NCI-H2171 (cell line): ENCODE measurements at places on chromosomes 6 and 20.

- no peak for DNase-seq
These were observed 43.4 kb downstream of the SRC start for GRCh38 chr20:37389241-37389747.

DNA sequence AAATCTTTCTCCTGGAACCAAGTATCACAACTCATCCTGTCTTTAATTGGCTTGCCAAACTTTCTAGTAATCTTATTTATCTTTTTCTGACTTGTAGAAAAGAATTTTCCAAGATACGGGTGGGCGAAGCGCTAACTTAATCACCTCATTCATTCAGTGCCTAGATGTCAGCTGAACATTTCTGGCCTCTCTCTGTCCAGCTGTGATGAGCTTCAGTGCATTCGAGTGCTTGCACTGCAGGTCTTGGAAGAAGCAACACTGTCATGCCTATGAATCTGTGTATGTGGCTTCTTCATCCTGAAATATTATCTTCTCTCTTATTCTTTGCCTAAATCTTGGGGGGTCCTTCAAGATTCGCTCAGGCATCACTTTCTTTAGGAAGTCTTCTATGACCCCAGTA lies 16.3 kb upstream of the ENPP1 start:
- no peak for DNase-seq

DNA sequence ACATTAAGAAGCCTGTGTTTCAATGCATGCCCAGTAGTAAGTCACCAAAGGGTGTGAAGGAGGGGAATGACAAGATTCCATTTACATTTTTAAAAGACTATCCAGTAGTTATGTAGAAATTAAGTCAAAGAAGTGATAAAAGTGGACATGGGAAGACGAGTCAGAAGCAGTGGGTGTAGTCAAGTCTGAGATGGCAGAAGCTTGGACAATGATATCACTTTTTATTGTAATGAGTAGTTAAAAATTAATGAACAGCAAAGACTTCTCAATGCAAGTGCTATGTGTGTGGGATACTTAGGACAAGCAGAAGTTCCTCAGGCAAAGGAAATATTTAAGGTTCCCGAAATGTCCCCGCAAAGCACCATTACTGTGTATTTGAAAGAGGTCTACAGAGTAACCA lies 156.0 kb downstream of the DST start:
- DNase-seq: no peak

GRCh38 chr6:64602993-64603392 lies 967.4 kb downstream of the PHF3 start:
- no peak for DNase-seq

DNA sequence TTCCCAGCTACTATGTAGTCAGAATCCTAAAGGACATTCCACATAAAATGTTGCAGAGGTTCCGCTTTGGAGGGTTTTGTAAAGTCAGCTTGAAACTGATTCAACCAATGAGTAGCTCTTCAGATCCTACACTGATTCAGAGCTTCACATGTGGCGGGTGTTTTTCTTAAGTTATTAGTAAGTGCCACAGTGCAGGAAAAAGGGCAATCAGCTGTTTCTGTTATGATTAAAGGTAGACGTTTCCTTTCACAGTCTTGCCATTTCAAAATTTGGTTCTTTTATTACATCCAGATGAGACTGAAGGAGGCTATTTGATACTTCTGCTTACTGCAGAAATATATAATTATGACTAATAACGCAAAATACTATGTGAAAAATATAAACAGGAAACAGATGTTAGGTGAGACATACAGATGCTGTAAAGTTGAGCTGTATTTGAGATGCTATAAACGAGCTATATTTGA lies 443.9 kb downstream of the CDKAL1 start:
- DNase-seq: no peak

- no peak for DNase-seq
These were observed 56.7 kb downstream of the ATXN1 start for GRCh38 chr6:16704401-16705045.

DNA sequence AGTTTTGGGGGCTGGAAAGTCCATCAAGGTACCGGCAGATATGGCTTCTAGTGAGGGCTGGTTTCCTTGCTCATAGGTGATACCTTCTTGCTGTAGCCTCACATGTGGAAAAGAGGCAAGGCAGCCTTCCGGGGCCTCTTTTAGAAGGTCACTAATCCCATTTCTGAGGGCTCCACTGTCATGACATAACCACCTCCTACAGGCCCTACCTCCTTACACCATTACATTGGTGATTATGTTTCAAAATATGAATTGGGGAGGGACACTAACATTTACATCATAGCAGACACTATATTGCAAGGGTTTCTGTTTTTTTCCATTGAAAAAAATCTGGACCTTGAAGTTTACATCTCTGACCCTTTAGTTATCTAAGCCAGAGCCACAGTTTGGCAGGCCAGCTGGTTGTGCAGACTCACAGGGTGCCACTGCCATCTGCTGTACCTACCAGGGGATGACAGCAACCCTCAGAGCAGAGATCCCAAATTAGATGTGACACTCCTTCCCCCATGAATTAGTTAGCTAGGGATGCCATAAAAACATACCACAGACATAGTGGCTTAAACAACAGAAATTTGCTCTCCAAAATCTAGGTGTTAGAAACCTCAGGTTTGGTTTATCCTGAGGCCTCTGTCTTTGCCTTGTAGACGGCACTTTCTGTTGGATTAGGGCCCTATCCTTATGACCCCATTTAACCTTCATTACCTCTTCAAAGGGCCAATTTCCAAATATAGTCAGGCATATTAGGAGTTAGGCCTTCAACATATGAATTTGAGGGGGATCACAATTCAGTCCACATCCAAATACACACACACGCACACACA lies 166.4 kb upstream of the RNF217 start:
- DNase-seq: peak; percentile 22

- no peak for DNase-seq
These were observed 17.5 kb upstream of the SLC9A8 start for GRCh38 chr20:49795135-49795424.

DNA sequence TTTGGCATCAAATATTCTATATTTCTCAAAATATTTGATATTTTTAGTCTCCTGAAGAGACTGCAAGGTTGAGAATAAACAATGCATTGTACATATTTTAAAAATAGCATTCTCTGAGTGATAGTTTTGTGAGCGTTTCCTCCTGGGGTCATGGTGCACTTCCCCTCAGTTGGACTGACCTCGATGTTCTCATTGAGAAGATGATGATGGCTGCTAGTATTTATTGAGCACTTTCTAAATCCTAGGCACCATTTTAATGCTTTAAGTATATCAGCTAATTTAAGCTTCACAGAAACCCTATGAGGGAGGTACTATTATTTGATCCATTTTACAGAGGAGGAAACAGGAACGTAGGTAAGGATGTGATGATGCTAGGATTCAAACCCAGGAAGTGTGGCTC lies 18.2 kb downstream of the DSE start:
- no peak for DNase-seq

DNA sequence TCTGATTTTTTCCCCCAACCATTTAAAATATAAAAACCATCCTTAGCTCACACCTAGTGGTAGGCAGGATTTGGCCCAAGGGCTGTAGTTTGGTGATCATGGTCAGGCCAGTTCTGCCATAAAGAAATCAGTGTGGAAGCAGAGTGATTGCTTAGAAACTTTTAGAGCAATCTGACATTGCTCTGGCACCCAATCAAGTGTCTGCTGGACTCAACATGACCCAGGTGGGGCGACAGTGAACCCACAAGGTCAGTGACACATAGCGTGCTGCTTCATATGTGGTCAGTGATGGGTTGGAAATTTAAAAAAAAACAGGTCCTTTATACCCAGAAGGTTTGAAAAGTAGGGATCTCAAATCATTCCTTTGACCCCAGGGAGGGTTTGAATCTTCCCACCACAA lies 107.9 kb downstream of the BANF2 start:
- no peak for DNase-seq

GRCh38 chr20:5395932-5396727 lies 79.4 kb upstream of the PROKR2 start:
- no peak for DNase-seq

GRCh38 chr6:145587334-145587733 lies 148.0 kb downstream of the EPM2A start:
- DNase-seq: peak; percentile 15

DNA sequence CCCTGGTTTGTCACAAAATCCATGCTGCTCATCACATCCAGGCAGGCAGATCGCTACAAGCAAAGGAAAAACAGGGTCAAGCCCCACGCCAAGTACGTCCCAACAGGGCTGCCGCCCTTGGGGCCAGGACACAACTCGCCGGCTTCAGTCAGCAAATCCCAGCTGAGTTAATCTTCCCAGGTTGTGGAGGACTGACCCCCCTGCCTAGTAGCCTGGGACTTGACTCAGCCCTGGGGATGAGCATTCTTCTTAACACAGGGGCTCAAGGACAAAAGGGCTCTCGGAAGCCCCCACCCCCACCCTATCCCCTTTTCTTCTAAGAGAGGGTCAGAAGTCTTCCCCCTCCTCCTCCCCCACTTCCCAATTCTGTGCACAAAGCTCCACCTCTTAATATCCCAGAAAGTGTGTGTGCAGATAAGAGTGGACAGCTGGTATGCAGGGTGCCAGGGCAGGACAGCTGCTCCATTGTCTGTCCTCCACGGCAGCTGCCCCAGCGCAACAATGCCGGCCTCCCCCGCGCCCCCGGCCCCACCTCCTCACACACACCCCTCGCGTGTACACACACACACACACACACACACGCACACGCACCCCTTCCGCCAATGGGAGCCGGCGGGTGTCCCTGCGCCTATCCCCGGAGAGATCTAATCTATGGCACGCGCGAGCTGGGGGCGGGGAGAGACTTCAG lies 4.5 kb downstream of the DLL1 start:
- no peak for DNase-seq

GRCh38 chr20:41249411-41250281 lies 67.9 kb downstream of the ZHX3 start:
- no peak for DNase-seq

DNA sequence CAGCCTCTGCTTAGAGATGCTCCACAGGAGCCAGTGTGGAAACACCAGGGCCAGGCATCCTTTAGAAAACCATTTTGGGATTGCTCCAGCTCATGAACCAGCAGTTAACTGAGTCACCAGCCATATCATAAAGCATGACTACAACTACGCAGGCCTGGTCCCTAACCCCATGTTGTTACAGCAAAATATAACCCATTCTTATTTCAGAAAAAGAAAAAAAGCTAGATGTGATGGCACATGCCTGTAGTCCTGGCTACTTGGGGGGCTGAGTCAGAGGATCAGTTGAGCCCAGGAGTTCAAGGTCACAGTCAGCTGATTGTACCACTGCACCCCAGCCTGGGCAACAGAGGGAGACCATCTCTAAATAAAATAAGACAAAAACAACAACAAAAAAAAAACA lies 36.8 kb downstream of the C6orf15 start:
- no peak for DNase-seq

GRCh38 chr6:121677571-121677970 lies 242.1 kb downstream of the GJA1 start:
- no peak for DNase-seq

DNA sequence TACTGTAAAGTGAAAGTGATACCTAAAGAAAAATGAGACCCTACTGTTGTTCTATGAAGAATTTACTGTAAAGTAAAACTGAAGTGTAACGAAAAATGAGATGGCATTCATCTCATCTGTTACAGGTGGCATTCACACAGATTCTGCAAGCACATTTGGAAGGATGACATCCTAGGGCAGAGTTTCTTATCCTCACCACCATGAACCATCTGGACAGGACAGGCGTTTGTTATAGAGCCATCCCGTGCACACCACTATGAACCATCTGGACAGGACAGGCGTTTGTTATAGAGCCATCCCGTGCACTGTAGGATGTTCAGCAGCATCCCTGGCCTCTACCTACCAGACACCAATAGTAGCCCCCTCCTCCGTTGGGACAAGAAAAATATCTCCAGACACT lies 294.8 kb downstream of the GMDS start:
- peak; percentile 3 for DNase-seq

- DNase-seq: no peak
These were observed 2.5 kb upstream of the NAA20 start for GRCh38 chr20:20014659-20015058.

- DNase-seq: no peak
These were observed 14.2 kb downstream of the PPP1R14C start for GRCh38 chr6:150157081-150157480.

DNA sequence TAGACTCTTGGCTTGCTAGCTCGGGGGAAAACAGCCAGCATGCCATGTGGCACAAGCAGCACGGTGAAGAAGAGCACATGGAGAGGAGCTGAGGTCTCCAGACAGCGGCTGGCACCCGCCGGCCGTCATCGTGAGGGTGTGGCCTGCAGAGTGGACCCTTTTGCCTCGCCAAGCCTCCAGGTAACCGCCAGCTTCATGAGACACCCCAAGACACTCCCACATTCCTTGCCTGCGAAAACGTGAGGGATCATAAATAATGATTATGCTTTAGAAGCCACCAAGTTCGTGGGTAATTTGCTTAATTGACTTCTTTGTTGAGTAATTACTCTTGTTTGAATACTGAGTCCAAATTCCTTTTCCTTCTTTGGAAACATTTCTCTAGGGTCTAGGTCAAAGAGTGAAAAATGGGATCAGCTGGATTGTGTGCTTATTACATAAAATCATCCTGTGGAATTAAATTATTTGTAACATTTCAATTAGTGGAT lies 23.2 kb downstream of the FAM50B start:
- DNase-seq: no peak
